WTC11 (cell line): ENCODE measurements at places on chromosomes 7 and 10. TPM values are rescaled to one million over a fixed set of nuclear protein-coding genes. Genes with fewer than 3 reads are reported as not detected.

GRCh38 chr7:130160455-130160854, 44.8 kb downstream of the TMEM209 start:
- H3K27ac ChIP-seq: no peak overlapping the region
- H3K36me3 ChIP-seq: peaks cover 49% of the 10 kb centered on the region
- H3K27me3 ChIP-seq: no peaks in the 10 kb centered on the region
- no peak for DNase-seq
- H3K4me3 ChIP-seq: no peak overlapping the region

DNA sequence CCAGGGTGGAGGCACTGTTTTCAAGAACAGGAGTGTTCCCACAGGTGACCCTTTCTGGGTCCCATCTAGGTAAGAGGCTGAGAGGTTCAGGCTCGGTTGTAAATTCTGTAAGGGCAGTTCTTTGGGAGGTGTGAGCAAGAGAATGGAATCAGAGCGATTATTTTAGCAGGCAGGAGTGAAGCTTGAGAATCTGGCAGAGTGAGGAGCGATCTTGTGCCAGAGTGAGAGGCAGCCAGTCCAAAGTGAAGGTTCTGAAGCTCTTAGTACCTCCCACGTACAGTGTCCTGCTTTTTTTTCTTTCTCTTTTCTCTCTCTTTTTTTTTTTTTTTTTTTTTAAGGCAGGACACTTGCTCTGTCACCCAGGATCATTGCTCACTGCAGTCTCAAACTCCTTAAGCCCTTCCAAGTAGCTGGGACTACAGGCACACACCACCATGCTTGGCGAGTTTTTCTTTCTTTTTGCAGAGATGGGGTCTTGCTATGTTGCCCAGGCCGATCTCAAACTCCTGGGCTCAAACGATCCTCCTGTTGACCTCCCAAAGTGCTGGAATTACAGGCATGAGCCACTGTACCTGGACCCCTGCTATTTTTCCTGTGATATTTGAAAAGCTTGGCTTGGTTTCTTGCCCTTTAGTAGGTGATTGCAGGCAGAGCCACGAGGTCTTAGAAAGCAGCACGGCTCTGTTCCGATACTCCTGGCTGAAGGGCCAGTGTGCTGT, 10.9 kb downstream of the POR start:
- no peaks in the 10 kb centered on the region for H3K4me1 ChIP-seq
- no peak for DNase-seq

DNA sequence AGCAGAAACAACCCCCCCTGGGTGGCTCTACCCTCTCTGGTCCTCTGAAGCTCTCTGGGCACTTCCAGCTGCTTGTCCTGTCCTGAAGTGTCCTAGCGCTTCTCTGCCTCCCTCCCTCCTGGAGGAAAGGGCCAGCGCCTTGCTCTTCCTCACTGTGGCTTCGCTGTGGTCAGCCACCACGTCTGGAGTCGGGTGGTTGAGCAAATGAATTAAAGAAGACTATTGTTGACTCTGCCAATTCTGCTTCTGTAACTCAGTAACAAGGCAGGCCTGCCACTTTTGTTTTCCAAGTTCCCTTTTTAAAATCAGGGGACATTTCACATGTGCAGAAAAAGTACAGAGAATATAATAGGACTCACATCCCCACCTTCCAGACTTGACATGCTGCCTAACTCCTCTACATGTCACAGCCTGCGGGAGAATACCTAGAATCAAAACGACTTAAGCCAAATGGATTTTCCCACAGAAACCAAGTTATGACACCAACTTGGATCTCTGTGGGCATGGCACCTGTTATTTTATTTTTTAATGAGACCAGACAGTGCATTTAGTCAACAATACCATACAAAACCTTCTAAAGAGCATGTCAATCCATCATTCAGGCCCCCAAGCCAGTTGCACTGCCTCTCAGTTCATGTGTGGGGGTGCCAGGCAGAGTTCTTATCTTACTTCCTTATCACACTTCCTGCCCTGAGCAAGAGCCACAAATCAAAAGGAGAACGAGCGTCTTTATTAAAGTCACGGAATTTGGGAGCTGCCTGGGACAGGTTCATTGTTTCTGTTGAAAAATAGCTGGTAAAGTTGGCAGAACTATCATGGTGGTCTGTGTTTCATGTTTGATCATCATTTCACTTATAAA, 6.8 kb downstream of the FFAR4 start:
- peaks cover 8% of the 10 kb centered on the region for H3K4me1 ChIP-seq
- no peaks in the 10 kb centered on the region for H3K36me3 ChIP-seq
- peaks cover 62% of the 10 kb centered on the region for H3K27me3 ChIP-seq
- DNase-seq: no peak

GRCh38 chr7:27229448-27229847, 13.2 kb upstream of the EVX1 start:
- H3K27me3 ChIP-seq: peaks cover 98% of the 10 kb centered on the region
- H3K4me3 ChIP-seq: no peak overlapping the region
- no peak overlapping the region for H3K27ac ChIP-seq
- peaks cover 5% of the 10 kb centered on the region for H3K4me1 ChIP-seq
- DNase-seq: no peak
- no peaks in the 10 kb centered on the region for H3K36me3 ChIP-seq

Gene GDF10
- total RNA-seq: 0.09 to 0.24 TPM (median 0.18 TPM) in 3 replicates

Gene EPDR1
- 6.3 to 7.4 TPM (median 6.7 TPM) in 3 replicates for total RNA-seq

Gene UBE2H
- total RNA-seq: 55.0 to 65.8 TPM (median 63.4 TPM) in 3 replicates

Gene SORCS3
- 0.94 to 1.3 TPM (median 1.3 TPM) in 3 replicates for total RNA-seq

Gene SERPINE1
- 1.1 to 2.6 TPM (median 2.2 TPM) in 3 replicates for total RNA-seq

Gene GALNT17
- total RNA-seq: 61.1 to 70.0 TPM (median 67.9 TPM) in 3 replicates
